Naive thymus-derived CD4-positive, alpha-beta T cell (primary cell): ENCODE measurements at places on chromosomes 3 and 15.

DNA sequence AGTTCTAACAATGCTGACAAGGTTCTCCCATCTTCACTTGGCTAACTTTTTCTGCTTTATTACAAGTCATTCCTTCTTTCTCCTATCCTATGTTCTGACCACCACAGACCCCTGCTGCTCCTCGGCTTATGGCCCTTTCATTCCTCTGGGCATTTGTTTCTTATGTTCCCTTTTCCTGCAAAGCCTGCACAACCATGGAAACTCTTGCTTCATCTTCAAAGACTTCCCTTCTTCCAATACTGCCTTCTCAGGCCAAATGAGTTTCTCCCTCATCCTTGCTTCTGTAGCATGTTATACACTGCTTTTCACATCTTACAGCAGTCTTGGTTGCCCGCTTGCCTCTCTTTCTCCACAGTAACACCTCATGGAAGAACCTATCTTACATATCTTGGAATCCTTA is 17.9 kb upstream of the ATOSA start:
- no peak for DNase-seq

GRCh38 chr3:172268868-172269267 is 179.4 kb downstream of the GHSR start:
- no peak for DNase-seq

GRCh38 chr3:84904212-84904611 is 54.6 kb upstream of the CADM2 start:
- no peak for DNase-seq

DNA sequence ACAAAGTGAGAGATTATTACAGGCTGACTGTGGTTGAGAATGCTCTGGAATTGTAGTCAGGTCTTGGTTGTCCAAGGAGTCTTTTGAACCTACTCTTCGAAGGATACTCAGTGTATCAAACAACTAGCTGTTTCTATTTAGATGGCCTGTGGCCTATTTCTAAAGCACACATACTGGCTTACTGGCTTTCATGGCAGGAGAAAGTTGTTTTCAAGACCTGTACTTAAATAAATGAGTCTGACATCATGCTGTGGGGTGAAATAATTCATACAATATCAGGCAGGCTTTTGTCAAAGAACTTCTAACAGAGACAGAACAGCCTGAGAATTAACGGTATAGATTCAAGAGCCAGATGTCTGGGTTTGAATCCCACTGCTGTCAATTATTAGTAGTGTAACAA is 316.7 kb upstream of the SEMA6D start:
- no peak for DNase-seq

- DNase-seq: no peak
Measured at GRCh38 chr15:68421115-68421551, 10.8 kb downstream of the ITGA11 start.

DNA sequence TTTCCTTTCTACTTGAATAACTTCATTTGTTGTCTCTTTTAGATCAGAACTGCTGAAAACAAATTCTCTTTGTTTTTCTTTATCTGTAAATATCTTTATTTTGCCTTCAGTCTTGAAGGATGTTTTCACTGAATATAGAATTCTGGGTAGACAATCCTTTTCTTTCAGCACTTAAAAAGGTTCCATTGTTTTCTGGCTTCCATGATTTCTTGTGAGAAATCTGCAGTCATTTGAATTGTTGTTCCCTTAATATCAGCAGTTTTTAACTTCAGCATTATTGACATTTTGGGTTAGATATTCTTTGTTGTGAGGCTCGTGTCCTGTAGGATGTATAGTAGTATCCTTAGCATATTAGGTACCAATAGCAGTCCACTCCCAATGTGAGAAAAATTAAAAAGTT is 65.8 kb downstream of the SV2B start:
- no peak for DNase-seq

GRCh38 chr3:30639937-30640336 is 33.5 kb downstream of the TGFBR2 start:
- no peak for DNase-seq

DNA sequence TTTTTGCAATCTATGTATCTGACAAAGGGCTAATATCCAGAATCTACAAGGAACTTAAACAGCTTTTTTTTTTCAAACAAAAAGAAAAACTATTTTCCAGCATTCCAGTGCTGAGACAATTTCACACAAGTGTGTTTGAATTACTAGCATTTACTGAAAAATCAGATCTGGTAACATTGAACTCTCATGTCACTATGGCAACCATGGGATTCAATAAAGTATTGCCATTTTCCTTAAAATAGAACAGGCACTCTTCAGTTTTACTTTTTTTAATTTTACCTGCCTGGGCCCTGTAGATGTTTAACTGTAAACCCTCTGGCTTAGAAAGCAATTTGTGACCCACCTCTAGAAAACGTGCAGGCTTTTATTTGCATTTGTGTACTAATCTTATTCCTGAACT is 105.4 kb downstream of the MITF start:
- DNase-seq: no peak

GRCh38 chr3:56919137-56919796 is 117.5 kb upstream of the ARHGEF3 start:
- DNase-seq: no peak

DNA sequence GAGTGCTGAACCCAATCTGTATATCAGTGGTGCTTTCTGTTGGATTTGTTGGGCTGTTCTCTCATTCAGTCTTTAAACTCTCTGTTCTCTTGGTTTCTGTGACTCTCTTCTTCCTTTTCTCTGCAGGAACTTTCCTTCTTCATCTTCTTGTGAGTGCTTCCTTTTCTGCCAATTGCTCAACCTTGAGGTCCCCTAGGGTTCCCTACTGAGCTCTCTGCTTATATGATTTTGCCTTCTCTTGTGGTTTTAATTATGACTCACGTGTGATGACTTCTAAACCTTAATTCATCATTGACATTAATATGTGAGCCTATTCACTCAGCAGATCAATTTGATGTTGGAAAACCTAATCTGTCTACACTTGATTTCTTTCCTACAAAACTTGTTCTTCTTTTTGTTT is 39.4 kb downstream of the MOBP start:
- DNase-seq: no peak

- DNase-seq: no peak
Measured at GRCh38 chr3:186105543-186105942, 3.3 kb downstream of the ETV5 start.

DNA sequence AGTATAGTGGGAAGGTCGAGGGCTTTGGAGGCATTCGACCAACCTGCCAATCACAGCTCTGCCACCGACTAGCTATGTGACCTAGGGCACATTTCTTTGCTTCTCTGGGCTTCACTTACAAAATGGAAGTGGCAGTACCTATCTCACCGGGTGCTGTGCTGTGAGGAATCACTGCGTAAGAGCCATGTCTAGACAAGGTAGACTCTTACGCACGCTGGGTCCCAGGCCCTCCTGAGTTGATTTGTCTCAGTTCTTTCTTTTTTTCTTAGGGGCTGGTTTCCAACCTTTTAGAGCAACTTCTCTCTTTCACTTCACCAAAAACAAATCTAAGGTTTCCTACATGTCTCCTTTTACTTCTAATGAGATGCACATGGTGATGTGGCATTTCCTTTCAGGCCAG is 18.8 kb downstream of the CA12 start:
- no peak for DNase-seq

GRCh38 chr3:41489231-41489630 is 289.9 kb downstream of the CTNNB1 start:
- no peak for DNase-seq

DNA sequence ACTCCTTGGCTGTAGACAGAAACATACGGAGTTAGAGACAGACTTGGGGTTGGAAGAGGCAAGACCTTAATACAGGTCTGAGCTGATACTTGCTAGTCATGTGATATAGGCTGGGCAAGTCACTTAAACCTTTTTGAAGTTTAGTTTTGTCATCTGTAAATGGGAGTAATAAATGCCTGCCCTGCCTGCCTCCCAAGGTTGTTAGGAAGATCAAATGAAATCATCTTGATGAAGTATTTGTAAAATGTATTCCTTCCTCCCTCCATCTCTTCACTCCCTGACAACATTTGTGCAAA is 2.9 kb downstream of the PXK start:
- DNase-seq: no peak

DNA sequence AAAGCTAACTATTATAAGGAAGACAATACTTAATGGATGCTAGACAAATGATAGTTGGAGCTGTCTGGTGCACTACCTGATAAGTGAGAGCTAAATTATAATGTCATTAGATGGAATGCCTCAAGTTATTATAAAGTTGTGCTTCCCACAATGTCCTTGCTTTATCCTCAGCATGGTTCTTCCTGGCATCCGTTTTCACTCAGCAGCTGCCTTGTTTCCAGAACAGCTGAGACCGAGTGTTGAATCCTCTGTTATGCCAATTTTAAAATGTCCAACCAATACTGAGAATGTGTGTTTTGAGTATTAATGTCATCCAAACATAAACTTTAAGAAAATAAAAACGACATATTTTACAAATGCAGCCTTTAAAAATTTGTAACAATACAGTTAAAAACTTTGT is 286.7 kb upstream of the SOX2 start:
- DNase-seq: no peak

GRCh38 chr15:40085266-40085665 is 23.4 kb downstream of the BMF start:
- DNase-seq: no peak

GRCh38 chr3:171770689-171771620 is 39.3 kb downstream of the PLD1 start:
- DNase-seq: no peak

- no peak for DNase-seq
Measured at GRCh38 chr3:45545476-45545875, 49.1 kb upstream of the LIMD1 start.

DNA sequence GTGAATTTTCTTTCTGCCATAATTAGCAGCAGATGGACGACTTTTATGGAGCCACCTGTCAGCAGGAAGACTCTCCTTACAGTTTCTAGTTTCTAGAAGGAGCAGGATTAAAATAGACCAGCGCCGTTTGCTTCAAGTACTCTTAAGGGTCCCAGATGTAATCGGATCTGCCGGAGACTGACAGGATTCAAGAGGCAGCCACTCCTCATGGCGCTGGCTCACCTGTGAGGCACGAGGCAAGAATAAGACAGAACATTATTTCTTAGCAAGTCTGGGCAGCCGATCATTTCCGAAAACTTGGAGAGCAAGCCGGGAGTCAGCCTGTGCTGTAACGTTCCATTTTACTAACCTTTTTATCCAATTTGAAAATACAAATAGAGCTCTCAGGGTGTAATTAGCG is 410.4 kb upstream of the RORA start:
- DNase-seq: no peak

GRCh38 chr3:48715174-48715800 is 1.7 kb downstream of the IP6K2 start:
- DNase-seq: no peak

DNA sequence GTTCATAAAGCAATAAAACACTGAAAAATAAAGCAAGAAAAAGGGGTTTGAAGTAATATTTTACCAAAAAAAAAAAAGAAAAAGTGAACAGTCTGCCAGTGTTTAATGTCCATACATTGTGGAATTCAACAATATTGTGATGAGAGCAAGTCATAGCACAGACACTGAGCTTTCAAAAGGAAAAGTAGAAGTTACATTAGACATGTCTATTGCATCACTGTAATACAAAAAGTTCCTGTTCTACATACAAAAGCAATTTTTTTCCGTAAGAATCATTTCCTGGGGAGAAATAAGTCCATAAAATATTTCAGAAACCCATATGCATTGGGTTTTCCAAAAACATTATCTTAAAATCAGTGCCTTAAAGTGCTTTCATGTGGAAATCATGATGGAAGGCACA is 11.8 kb upstream of the HDC start:
- DNase-seq: no peak

DNA sequence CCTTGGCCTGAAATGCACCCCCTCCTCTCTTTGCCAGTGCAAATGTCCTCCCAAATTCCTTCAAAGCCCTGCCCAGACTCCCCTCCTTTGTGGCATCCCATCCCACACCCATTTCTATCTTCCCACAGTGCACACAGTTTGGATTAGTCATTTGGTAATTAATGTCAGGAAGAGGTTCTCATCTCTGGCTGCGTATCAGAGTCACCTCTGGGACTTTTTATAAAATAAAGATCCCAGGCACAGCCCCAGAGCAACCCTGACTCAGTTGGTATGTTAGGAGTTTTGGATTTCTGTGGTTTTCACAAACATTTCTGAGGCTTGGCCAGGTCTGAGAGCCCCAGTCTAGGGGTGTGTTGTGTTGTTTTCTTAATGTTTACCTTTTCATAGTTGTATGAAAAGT is 41.6 kb downstream of the C3orf20 start:
- DNase-seq: no peak

DNA sequence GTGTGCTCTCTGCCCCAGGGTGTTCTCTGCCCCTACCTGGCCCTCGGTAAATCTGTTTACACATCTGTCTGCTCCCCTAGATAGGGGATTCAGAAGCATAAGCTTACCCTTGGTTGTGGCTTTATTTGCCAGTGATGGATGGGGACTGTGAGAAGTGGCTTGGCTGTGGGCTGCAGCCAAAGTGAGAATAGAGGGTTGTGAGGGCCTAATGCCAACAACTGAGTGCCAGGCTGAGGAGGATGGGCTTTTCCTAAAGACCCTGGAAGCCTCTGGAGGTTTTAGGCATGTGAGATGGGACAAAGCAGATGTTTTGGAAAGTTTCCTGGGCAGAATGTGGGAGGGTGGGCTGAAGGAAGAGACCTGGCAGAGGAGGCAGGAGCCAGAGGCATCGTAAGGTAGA is 15.4 kb upstream of the APEH start:
- no peak for DNase-seq

DNA sequence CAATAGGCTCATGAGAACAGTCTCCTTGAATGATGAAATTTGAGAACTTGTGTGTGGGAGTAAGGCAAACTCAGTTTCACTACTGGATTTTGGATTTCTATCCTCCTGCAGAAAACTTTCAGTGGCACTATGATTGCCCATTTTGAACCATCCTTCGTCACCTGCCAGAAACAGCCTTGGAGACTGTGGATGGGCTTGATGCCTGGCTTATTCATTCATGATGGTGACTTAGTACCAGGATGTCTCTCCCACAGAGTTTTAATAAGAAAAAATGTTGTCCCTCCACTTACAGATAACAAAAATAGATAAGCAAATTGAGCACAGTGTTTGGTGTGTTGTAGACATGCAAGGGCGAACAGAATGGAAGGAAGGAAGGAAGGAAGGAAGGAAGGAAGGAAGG is 53.5 kb upstream of the CPNE4 start:
- DNase-seq: no peak

GRCh38 chr3:42569593-42570142 is 12.1 kb downstream of the SEC22C start:
- DNase-seq: no peak

DNA sequence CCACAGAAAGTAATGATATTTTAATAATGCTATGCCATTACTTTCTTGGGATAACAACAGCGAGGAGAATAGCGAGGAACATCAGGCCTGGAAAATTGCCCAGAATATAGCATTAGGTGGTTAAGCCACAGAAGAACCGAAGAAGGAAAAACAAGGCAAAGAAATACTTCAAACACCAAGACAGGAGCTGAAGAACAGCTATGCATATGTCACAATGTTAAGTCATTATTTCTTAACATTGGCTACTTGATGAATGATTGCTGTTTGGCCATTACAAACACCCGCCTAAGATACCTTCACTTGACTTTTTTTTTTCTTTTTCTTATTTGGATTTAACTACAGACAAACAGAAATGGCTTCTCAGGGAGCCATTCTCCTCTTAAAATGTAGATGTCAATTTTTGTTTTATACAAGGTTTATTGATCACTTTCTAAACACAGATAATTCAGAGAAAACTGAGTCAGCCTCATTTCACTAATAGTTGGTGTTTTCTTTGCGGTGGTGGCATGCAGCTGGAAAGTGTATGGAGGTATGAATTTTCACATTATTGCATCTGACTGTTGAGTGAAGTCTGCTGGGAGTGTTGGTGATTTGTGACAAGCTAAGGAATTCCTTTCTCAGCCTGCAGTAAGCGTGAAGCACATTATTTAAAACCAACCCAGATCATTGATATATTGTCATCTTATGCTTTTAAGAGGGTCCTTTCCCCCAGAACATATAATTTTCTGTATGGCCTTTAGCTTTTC is 705.7 kb upstream of the NR2F2 start:
- no peak for DNase-seq
